ENCODE measurements at places on chromosomes 7 and 10. TPM values are rescaled to one million over a fixed set of nuclear protein-coding genes. Genes with fewer than 3 reads are reported as not detected.

MSANTD7 gene
- 8.5 TPM for total RNA-seq

SPRN gene
- total RNA-seq = not detected

THSD7A gene
- 1.3 TPM for total RNA-seq

MUC3A gene
- 0.79 TPM for total RNA-seq

SPDYE2B gene
- total RNA-seq = not detected

MCM10 gene
- total RNA-seq = 10.0 TPM

SNX13 gene
- 28.1 TPM for total RNA-seq

RBP4 gene
- 1,174 TPM for total RNA-seq

SPDYE5 gene
- total RNA-seq = not detected

TET1 gene
- total RNA-seq = 1.2 TPM

WNT16 gene
- total RNA-seq = not detected

ZNF277 gene
- 16.9 TPM for total RNA-seq

PPP1R17 gene
- not detected for total RNA-seq

GSDME gene
- total RNA-seq = 3.2 TPM

NKX1-2 gene
- total RNA-seq = not detected

HMX3 gene
- total RNA-seq = not detected

TIAL1 gene
- total RNA-seq = 28.7 TPM

SFMBT2 gene
- total RNA-seq = 2.3 TPM

KIAA1217 gene
- total RNA-seq = 12.8 TPM

LAMB1 gene
- total RNA-seq = 63.1 TPM

UCMA gene
- total RNA-seq = not detected

BTRC gene
- 5.5 TPM for total RNA-seq

CD36 gene
- 68.9 TPM for total RNA-seq

LEP gene
- total RNA-seq = not detected

IFIT3 gene
- total RNA-seq = 9.8 TPM

FOXL3 gene
- total RNA-seq = not detected

ABCB8 gene
- total RNA-seq = 12.4 TPM

CAV1 gene
- total RNA-seq = 13.4 TPM

MEPCE gene
- 19.6 TPM for total RNA-seq

NODAL gene
- not detected for total RNA-seq

MINPP1 gene
- total RNA-seq = 29.5 TPM

ICA1 gene
- total RNA-seq = 3.5 TPM

PRRT4 gene
- total RNA-seq = 0.14 TPM

CFAP58 gene
- total RNA-seq = 0.09 TPM

All from liver (tissue), 10 donors.